Hematopoietic multipotent progenitor cell treated with erythropoietin and hydrocortisone succinate and interleukin-3 and kit ligand, for 15 days (in vitro differentiated cells): ENCODE measurements at places on chromosomes 5 and 9.

GRCh38 chr9:114769624-114770023 lies 36.2 kb downstream of the TNFSF15 start:
- no peak for DNase-seq

DNA sequence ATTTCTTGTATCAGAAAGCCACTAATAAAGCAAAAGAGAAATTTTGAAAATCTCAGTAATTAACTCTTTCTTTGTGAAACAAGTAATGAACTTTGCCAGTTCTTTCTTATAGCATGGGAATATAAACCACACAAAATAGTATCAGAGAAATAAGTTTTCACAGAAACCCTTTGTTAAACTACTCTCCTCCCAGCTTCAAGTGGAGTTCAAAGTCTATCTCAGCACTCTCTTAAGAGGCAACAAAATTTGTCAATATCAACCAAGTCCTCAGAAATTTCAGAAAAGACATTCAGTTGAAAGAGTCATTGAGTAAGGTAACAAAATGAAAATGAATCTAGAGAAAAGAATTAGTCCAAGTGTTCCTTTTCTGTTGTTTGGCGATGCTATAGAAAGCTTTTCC lies 89.3 kb downstream of the NTRK2 start:
- DNase-seq = no peak

DNA sequence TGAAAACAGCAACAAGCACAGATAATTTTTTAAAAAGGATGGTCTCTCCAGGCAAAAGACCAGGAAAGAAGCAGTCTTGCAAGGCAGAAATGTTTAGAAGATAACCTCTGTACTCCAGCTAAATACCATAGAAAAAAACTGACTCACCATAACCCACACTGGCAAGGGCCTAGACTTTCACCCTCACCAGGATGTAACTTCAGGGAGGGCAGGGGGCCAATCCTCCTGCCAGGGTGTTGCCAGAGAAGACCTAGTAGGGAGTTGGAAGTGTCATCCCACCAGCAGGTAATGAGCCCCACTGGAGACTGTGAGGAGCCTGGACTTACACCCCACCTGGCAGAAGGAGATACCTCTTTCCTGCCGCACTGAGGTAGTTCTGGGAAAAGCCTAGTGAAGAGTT lies 97.6 kb downstream of the PRELID2 start:
- no peak for DNase-seq

- DNase-seq = no peak
Measured at GRCh38 chr5:67591491-67591890, 394.9 kb upstream of the CD180 start.

DNA sequence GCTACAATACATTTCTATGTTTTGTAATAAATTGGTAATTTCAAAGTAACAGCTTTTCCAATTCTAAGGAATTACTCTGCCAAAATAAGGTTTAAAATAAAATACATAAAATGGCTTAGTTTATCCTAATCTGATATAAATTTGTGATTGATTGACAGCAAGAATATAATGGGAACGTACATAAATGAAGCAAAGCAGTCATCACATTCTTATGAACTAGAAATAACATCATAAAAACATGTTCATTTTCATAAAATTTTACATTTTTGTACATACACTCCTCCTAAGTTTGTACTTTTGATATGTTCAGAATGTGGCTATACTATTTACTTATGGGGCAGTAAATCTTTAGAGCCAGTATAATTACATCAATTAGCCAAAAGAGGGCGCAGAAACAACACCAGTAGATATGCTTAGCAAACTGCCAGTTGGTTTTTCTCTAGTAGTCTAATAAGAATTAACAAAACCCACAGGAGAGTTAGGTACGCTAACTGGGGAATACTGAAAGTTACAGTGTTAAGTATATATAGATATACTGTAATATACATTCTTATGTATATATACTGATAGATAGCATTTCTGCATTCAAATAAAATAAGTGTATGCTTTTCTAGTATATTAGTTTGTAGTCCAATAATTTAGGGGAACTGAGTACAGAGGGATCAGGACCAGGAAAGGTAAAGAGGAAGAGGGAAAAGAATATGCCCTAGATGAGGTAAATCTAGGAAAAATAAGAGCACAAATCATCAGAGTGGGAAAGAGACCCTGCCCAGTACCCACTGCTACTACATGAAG lies 76.8 kb downstream of the ZDHHC21 start:
- DNase-seq = peak; percentile 38

- DNase-seq = no peak
Measured at GRCh38 chr5:107439832-107440231, 230.9 kb downstream of the EFNA5 start.

- no peak for DNase-seq
Measured at GRCh38 chr5:59661311-59661710, 232.2 kb downstream of the PDE4D start.

- DNase-seq = no peak
Measured at GRCh38 chr9:124779368-124780059, 2.6 kb downstream of the OLFML2A start.

GRCh38 chr9:22206833-22207232 lies 197.7 kb upstream of the CDKN2B start:
- no peak for DNase-seq

DNA sequence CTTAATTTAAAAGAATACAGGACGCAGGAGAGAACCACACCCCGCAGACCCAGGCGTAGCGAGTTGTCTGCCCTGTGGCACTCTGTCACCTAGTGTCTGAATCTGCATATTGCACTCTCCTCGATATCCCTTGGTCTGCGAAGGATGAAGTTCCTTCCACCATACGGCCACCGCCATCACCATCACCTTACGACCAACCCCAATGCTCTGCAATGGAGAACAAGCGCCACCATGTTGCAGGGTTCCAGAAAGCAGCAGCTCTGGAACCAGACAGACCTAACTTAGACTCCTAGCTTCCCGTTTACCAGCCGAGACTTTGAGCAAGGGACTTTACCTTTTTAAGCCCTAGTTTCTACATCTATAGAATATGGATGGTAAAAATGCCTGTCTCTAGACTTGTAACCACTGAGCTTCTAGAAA lies 77.4 kb upstream of the DMRT1 start:
- peak; percentile 29 for DNase-seq

DNA sequence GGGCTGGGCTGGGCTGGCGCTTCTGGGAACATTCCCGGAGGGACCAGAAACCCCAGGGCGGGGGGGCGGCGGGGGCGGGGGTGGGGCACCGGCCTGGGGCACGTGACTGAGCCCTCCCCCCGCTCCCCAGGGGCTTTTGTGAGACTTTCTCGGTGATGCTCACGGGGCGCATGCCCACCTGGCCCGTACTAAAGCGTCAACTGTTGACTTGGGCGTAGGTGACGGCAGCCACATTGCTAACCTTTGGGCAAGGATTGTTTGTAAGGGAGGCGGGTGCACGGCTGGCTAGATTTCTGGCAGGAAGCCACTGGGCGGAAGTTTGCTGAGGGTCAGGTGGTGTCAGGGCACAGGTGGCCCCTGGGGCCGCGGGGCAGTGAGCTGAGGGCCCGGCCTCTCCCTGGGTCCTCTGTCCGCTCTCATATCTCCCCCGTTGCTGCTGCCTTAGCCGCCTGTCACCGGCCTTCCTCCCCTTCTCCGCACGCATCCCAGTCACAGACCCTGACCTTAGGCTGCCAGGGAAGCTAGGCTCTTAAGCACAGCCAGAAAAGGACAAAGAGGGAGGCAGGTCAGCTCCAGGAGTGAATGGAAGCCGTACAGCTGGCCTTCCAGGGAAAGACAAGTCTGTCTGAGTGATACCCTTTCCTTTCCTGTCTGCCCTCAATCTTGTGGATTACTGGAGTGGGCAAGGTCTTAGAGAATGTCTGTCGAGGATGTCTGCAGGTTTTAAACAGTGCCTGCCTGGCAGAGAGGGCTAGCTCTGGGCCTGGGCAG lies 812 bp downstream of the CACFD1 start:
- DNase-seq = no peak

GRCh38 chr9:112299514-112299913 lies 33.9 kb downstream of the PTBP3 start:
- no peak for DNase-seq

DNA sequence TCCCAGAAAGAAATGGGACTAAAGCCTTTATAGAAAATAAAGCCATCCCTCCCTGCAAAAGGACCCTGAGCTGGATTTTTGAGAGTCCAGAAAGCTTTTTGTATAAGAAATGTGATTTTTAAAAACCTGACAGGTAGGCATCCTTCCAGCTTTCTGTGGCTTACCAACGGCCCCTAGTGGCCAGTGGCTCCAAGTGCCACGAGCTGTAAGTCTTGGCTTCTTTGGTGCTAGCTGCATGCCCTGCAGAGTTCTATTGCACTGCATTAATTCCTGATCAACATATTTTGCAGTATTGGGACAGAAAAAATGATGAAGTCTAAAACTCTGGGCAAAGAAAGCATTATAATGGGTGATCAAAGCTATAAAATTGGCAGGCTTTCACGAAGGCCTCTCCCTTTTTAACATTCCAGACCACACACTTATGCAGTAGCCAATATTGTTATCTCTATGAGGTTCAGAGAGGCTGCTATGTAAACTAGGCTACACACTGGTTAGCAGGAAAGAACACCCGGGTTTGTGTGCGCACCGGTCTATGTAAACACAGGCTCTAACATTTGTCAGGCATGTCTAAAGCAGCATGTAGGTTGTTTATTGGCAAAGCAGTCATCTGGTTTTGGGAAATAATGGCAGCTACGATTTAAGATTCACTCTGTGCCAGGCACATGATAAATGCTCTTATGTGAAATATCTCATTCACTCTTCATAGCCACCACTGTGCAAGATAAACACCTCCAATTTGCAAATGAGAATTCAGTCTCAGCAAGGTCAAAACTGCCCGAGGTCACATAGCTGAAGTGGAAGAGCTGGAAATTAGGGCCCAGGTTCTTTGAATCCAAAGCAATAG lies 55.2 kb downstream of the NMUR2 start:
- peak; percentile 2 for DNase-seq

DNA sequence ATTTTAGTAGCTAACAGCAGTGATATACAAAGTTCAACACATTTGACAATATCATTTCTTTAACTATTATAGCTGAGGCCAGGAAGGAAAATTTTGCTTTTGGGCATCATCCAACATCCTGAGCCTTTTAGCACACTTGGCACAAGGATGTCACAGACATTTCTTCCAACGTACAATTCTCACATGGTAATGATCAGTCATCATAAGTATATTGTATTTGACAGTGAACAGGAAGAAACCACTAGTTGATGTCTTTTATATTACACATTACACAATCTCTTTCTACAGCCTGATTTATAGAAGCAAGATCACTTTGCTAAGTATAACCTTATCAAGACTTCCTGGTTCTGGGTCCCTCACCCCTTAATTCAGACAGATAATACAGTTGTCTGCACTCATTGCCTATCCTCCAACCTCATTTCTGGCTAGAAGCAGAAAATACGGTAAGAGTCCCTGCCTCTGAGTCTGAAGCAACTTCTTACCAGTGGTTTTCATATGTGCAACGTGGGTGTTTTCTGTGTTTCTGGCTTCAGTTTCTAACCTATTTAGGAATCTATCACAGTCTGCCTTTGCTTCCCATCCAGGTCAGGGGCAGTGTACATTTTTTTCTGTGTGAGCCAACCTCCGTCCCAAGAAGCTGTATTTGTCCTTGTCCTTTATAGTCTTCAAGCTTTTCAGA lies 167.8 kb downstream of the PAM start:
- DNase-seq = no peak

DNA sequence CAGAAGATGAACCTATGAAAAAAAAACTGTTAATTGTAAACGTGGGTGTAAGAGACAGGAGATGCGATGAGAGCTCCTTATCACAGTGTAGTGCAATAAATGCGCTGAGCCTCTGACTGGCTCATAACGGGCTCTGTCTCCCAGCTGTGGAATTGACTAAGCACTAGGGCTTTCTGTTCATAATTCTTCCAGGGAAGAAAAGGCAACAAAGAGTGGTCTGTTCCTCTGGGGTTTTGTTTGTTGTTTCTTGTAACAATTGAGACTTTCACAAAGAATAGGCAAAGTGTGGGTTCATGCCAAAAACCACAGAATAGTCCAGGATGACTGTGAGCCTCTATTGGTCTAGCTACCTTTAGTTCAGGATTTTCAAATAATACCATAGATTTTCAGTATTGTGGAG lies 39.4 kb downstream of the UBE2QL1 start:
- DNase-seq = no peak

- DNase-seq = no peak
Measured at GRCh38 chr9:86836266-86836665, 111.0 kb downstream of the GAS1 start.

DNA sequence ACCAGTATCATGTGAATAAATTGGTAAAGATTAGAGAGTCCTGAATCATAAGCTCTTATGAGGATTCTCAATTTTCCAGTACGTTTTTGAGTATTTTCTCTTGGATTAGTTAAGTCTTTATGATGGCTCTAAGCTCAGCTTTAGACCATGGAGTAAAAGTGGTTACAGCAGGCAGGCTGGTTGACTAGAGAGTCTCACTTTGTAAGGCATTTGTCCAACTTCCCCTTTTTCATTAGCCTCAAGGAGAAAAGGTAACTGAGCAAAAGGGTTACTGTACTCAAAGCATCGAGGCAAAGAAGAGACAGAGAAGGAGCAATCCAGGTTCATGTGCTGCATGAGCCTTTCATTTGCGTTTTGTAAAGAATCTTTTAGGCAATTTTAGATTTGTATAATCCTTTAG lies 8.5 kb downstream of the NOP16 start:
- no peak for DNase-seq

- no peak for DNase-seq
Measured at GRCh38 chr9:134474055-134474370, 147.8 kb downstream of the RXRA start.

- DNase-seq = no peak
Measured at GRCh38 chr5:73691302-73692080, 65.5 kb downstream of the ARHGEF28 start.

- no peak for DNase-seq
Measured at GRCh38 chr5:58498340-58498942, 7.2 kb downstream of the GAPT start.

DNA sequence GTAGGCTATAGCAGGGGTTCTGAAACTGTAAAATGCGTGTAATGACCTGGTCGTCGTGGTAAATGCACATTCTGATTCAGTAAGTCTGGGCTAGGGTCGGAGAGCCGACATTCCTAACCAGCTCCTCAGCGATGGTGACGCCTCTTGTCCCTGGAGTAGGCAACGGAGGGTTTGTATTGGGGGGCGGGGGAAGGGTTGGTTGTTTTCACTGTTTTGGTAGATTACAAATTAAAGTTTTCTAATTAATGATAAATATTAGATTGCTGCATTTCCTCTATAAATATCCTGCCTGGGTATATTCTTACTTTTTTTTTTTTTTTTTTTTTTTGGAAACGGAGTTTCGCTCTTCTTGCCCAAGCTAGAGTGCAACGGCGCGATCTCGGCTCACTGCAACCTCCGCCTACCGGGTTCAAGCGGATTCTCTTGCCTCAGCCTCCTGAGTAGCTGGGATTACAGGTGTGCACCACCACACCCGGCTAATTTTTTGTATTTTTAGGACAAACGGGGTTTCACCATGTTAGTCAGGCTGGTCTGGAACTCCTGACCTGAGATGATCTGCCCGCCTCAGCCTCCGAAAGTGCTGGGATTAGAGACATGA lies 566 bp upstream of the ALDH7A1 start:
- no peak for DNase-seq

GRCh38 chr9:72424131-72424530 lies 59.1 kb upstream of the ZFAND5 start:
- no peak for DNase-seq

GRCh38 chr5:52693280-52693679 lies 94.4 kb upstream of the ITGA1 start:
- no peak for DNase-seq
